ENCODE measurements at places on chromosomes 3 and 15.
A peak's percentile ranks its signal among the peaks of the same experiment; 100 is the strongest.

DNA sequence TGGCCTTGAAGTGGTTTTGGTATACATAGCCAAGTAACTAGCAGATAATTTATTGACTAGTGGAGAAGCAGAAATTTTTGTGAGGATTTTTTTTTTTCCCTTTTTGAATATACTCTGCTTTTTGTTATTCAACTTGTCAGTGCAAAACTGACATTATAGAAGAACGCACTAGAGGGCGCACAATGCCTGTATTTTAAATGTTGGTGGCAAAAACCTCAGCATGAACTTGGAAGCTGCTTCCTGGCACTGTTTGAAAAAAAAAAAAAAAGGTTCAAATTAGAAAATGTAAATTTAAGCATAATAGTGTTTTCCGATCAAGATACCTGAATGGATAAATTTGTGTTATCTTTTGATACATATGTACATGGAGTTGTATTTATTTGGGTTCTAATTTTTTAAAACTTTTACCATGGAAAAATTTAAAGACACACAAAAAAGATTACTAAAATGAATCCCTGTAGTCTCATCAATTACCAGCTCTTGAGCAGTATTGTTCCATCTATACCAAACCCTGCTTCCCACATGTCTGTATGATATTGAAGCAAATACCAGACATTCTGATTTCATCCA, 56.0 kb downstream of the SLC25A26 start:
- DNase-seq: peak; percentile 30

GRCh38 chr3:121718205-121718846, 31.2 kb downstream of the GOLGB1 start:
- no peak for DNase-seq

DNA sequence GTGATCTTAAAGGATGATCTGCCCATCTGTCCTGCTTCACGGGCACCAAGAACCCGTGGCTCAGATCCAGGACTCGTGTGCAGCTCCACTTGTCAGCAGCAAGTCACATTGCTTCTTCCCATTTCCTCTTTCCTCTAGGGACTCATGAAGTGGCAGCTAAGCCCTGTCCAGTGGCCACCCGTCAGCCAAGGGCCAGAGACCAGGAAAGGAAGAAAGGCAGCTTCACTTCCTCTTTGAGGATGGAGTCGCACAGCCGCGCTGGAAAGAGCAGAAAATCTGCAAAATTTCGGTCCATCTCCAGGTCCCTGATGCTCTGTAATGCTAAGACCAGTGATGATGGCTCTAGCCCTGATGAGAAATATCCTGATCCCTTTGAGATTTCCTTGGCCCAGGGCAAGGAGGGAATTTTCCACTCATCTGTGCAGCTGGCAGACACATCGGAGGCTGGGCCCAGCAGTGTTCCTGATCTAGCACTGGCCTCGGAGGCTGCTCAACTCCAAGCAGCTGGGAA, 28.5 kb downstream of the IL16 start:
- DNase-seq: no peak

GRCh38 chr3:13120289-13120927, 47.2 kb upstream of the IQSEC1 start:
- DNase-seq: no peak

DNA sequence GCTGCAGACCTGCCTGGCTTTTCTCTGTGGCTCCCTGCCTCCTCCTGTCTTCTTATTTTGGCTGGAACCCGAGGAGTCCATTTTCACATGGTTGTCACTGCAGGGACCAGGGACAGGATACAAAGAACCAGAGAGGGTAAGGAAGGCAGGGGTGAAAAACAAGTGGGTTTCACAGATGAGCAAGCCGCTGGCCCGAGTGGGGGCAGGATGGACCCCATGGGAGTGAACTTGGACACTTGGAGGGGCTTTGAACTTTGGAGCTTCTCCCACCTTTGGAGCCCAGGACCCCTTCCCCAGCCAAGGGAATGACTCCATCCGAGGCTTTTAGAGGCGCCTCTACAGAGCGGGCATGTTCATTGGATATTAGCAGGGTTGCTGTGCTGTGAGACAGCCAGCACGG, 26.9 kb upstream of the ADCY5 start:
- DNase-seq: no peak

GRCh38 chr15:48289628-48290027, 41.6 kb upstream of the DUT start:
- no peak for DNase-seq

DNA sequence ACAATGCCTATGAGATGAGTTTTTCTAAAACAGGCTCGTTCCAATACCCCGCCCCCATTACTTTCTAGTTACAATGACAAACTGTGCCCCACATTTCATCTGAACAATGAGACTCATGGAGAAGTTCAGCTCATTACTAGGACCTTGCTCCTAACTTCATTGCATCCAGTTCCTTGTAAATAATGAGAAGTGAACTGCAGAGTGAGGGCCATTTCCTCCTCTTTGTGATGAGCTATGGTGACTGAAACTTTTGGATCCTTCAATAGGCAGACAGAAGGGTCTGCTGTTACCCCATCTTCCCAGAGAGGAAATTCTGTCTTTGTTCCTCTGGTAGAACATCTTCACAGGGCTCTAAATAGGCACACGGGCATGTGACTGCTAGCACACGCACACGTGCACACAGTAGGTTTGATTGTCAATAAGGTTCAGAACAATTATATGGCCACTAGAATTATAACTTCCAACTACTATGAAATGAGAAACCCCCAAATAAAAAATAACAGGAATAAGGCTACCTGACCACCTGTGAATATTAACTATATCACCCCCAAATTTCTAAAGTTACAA, 51.8 kb downstream of the SERP1 start:
- no peak for DNase-seq

- DNase-seq: no peak
Measured at GRCh38 chr3:155382396-155383042, 89.0 kb upstream of the STRIT1 start.
